ENCODE measurements at places on chromosomes 1 and 21. TPM values are rescaled to one million over a fixed set of nuclear protein-coding genes. Genes with fewer than 3 reads are reported as not detected.

Gene CHIA
- not detected for total RNA-seq

- no peak for DNase-seq
Observed at GRCh38 chr21:38989745-38990423, 184.2 kb downstream of the ETS2 start.

DNA sequence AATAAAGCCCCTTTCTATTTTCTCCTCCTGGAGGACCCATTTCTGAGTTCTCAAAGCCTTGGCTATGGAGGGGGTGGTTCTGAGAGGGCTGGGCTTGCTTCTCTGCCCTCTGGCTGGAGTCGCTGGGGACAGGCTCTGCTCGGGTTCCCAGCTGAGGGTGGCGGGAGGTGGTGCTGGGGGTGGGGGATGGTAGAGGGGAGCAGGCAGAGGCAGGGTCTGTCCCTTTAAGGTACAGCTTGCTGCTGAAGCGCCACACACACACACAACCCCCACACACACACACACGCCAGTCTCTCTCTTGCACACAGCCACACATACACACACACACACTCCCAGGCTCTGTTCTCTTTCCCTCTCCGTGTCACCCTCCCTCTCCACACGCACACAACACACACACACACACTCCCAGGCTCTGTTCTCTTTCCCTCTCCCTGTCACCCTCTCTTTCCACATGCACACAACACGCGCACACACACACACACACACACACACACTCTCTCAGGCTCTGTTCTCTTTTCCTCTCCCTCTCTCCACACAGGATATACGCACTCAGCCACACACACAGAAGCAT is 69.8 kb upstream of the SSBP3 start:
- peak; percentile 29 for DNase-seq

DNA sequence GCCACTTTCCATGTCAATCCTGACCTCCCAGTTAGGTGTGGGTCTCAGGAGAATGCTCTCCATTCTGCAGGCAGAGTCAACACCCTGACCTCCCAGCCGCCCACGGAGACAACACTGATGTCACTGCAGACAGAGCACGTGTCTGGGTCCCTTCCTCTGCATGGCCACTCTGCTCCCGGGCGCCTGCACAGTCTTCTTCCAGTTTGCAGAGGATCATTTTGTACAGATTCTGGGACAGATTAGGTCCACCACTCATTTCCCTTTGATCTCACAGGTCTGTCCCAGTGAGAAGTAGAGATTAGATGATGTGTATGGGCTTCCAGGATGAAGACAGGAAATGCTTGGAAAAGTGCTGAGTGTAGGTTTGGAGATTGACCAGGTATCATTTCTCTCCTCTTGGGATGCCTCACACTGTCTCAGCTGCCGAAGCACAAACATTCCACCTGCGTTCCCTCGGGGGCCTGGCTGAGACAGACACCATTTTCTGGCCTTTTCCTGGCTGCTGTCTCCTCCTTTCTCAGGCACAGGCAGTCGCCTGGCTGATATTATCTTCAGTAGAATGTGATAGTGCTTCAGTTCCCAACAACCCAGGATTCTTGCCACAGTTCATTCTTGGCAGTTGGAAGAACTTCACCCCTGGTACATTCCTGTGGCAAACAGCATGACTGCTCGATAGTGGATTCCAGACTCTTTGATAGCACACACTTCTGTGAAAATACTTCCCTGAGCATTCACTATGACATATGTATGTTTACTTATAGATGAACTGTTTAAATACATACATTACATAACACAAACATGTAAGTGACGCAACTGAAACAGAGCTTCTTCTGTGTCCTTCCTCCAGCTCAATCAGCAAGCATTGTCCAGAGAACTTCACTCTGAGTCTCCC is 7.9 kb downstream of the MYBPHL start:
- DNase-seq, result no peak

DNA sequence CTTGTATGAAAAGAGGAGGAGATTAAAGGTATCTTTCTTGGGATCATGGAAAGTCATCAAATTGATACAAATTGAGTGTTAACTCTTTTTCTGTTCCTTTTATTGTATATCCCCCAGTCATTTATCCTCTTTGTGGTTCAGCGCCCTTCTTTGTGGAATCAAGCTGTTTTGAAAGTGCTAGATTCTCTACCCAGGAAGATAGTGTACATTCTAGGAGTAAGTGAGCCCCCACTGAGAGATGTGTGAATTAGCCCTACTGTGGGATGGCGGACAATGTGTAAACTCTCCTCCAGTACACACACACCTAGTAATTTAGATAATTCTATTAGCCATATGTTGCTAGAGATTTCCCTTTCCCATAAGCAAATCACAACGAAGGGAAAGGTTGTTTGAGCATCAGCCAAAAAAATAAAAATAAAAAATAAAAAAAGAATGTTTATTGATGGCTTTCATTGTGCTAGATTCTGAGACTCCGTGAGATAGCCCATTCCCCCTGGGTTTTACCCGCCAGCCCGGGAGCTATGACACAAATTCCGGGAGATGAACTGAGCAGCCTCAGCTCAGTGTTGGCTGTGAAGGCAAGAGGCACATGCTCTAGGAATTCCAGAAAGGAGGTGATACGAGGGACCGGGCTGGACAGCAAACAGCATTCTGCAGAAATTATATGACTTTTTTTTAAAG is 378.4 kb upstream of the RUNX1 start:
- no peak for DNase-seq

Data from B cell (primary cell).